ENCODE measurements at places on chromosomes 13 and 19.

DNA sequence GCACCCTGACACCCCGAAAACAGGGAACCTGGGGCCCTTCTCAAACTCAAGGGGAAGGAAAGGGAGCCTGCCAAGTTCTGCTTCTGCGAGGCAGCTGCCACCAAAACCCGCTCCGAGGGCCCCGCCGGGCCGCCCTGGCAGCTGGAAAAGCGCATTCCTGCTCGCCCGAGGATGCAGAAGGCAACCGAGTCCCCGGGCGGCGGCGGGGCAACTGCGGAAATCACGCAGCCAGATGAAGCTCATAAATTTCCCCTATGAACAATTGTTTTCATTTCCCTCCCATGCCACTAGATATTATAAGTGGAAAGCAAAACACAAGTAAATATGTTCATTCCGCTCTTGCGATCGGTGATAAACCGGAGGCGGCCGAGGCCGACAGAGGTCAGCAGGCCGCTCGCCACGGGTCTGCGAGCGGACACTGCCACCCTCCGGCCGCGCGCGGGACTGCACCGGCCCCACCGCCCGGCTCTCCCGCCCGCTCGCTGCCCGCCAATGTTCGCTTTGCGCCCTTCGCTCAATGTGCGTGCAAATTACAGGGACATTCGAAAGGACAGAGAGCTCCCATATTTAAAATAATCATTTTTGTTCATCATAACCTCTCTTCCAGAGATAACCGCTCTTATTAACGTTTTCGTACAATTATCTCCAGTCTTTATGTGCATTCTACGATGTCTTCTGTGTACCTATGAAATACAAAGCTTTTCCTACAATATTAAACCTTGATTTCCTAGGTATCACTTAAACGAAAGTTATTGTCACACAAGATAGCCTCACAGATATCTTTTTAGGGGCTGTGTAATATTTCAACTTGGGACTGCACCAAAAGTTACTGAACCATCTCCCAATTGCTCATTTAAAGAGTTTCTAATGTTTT lies 120.8 kb upstream of the ZNF507 start:
- DNase-seq, result peak; percentile 25

GRCh38 chr19:39474139-39474620 lies 6.5 kb upstream of the TIMM50 start:
- DNase-seq, result peak; percentile 27

GRCh38 chr13:44337581-44337980 lies 36.0 kb upstream of the SERP2 start:
- no peak for DNase-seq

- DNase-seq, result no peak
Observed at GRCh38 chr13:20716951-20717350, 13.5 kb downstream of the IL17D start.

- no peak for DNase-seq
Observed at GRCh38 chr13:40371531-40372125, 294.8 kb downstream of the FOXO1 start.

- DNase-seq, result no peak
Observed at GRCh38 chr13:35814605-35815011, 316.6 kb downstream of the DCLK1 start.

- no peak for DNase-seq
Observed at GRCh38 chr13:36788276-36788675, 30.7 kb upstream of the RFXAP start.

DNA sequence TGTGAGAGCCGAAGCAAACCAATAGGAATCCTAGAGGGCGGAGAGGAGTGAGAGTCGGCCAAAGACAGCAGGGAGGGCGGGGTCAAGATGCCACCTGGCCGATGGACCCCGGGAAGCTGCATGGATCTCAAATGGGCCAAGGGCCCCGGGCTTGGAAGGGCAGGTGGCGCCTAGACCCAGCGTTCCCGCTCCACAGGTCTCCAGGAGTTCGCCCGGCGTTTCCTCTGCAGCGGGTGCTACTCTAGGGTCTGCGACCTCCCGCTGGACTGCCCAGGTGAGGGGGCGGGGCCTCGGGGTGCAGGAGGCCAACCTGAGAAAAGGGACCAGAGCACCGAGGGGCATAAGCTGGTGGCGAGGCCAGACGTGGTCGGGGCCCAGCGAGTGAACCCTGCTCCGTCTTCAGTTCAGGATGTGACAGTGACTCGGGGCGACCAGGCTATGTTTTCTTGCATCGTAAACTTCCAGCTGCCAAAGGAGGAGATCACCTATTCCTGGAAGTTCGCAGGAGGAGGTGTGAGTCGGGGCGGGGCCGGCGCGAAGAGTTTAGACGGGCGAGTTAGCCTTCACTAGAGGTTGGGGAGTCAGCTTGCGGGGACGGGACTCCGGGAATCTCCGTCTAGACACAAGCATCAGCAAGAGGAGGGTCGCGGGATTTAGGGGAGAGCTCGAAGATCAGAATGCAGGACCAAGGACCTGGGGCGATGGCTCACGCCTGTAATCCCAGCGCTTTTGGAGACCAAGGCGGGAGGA lies 9.9 kb downstream of the SPACA6 start:
- no peak for DNase-seq

DNA sequence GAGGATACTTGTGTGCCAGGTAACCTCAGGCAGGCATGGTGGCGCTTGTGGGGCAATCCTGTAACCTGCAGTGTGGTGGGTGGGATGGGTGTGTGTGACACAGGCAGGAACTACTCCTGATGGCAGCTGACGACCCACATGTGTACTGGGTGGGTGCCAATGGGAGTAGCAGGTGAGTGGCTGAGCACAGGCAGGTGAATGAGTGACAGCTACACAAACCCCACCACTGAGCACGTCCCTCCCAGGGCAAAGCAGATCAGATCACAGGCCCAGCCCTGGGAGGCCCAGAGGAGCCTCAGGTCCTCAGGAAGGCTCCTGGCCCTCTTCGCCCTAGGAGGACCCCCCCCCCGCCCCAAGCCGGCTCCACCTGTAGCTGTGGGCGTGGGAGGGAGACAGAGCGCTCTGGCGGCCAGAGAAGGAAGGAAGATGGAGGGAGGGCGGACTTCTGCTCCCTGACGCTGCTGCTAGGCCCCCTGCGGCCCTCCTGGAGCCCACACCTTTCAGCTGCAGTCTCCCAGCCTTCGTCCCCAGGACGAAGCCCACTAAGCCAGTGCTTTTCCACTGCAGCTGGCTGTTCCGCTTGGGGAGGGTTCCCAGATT lies 1.3 kb upstream of the ZNF181 start:
- no peak for DNase-seq

DNA sequence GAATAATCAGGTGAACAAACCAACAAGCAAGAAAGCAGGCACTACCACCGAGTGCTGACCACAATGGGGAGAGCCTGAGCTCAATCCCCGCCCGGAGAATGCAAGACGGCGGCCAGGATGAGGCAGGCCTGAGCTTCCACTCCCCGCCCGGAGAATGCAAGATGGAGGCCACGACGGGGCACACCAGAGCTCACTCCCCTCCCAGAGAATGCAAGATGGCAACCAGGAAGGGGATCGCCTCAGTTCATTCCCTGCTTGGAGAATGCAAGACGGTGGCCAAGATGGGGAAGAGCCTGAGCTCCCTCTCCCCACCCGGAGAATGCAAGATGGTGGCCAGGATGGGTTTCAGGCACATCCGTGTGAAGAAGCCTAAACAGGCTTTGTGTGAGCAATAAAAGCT lies 24.7 kb upstream of the MIER2 start:
- DNase-seq, result no peak

GRCh38 chr13:70407486-70407885 lies 299.2 kb upstream of the KLHL1 start:
- DNase-seq, result no peak

DNA sequence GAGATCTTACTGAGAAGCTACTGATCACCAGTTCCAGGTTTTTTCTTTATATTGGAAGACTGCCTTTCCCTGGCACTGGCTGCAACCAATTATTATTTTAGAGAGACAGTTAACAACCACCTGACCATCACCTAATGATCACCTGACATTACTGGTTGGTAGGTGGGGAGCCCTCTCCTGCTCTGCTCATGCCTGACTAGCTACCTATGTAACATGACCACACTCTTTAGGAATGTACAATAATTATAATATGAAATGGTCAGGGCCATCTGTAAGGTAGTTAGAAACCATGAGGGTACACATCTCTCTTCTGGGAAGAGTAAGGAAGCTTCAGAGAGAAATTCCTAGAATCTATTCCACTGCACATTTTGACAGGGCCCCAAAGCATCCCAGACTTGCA lies 59.0 kb upstream of the SCEL start:
- DNase-seq, result no peak

- no peak for DNase-seq
Observed at GRCh38 chr13:31814536-31814935, 75.2 kb downstream of the RXFP2 start.

DNA sequence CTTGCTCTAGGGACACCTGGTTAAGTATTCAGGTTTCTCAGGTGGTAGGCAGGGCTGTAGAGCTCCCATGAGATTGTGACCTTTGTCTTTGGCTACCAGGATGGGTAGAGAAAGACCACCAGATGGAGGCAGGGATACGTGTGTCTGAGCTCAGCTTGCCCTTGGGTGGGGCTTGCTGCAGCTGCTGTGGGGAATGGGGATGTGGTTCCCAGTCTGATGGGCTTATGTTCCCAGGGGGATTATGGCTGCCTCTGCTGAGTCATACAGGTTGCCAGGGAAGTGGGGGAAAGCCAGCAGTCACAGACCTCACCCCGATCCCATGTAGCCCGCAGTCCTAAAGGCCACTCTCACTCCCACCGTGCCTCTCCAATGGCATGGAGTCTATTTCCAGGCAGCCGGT lies 659.9 kb upstream of the KLF12 start:
- no peak for DNase-seq

GRCh38 chr19:2529473-2529918 lies 53.6 kb downstream of the GADD45B start:
- DNase-seq, result no peak

GRCh38 chr13:87089391-87089790 lies 581.8 kb upstream of the SLITRK5 start:
- no peak for DNase-seq

DNA sequence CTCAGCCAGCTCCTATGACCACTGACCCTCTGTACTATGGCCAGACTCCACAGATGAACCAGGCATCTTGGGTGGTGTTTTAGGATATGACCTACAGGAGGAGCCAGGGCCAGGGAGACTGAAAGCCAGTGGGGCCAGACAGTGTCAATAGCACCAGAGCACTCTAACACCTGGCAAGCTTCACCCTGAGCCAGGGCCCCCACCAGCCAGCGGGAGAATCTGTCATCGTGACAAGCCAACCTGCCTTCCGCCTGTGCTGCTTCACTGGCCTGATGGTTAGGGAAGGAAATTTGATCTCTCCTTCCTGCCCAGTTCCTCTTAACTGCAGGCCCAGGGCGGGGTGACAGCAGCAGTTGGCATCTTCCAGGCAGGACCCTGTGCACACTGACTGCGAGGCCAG lies 222.4 kb downstream of the UQCRFS1 start:
- DNase-seq, result no peak

GRCh38 chr19:45250216-45250831 lies 747 bp upstream of the MARK4 start:
- DNase-seq, result no peak

DNA sequence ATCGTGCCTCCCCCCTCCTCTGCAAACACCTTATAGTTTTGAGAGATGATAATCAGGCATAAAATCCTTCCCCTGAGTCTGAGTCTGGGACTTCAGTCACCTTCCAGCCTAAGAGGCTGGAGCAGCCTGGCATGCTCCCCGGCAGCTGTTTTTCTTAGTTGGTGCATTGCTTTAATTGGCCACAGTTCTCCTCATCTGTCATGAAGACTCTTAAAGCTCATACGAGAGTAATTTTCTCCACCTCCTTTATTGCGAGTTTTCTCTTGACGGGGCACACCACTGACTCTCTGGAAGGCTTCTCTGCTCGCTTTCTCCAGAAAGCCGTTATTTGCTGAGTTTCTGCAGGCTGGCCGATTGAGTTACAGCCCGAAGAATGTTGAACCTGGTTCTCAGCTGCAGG lies 310.5 kb downstream of the ATP8A2 start:
- DNase-seq, result no peak

DNA sequence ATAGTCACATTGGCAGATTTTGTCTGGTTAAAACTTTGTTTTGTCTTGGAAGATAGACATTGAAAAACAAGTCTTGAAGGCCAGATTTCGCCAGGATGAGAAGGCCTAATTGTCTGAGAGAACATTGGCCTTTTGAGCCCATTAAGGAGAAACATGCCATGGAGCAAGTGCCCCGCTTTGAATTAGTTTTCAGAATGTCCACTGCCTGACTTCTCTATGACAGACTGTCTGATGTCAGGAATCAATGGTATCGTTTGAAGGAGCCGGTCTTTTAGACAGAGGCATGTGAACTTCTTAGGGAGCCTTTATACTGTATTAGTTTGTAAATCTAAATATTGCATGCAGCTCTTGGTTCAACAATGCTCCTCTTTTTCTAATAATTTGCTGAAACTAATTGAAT lies 155.9 kb downstream of the DLEU7 start:
- DNase-seq, result no peak

DNA sequence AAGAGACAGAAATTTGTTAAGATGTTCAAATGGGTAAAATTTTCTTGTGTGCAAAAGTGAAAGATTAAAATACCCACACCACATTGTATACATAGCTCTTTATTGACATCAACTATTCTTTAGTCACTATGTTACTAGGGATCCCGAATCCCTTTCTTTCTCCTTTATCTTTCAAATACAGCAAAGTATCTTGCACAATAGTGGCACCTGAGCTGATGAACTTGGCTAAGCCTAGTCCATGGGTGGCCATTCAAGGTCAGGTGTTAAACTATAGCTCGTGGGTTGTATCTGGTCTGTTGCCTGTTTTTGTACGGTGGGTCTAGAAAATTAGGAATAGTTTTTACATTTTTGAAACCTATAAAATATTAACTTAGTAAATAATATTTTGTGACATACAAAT lies 210.9 kb downstream of the SLITRK6 start:
- DNase-seq, result no peak

- no peak for DNase-seq
Observed at GRCh38 chr13:36515466-36515865, 83.2 kb downstream of the CCNA1 start.

DNA sequence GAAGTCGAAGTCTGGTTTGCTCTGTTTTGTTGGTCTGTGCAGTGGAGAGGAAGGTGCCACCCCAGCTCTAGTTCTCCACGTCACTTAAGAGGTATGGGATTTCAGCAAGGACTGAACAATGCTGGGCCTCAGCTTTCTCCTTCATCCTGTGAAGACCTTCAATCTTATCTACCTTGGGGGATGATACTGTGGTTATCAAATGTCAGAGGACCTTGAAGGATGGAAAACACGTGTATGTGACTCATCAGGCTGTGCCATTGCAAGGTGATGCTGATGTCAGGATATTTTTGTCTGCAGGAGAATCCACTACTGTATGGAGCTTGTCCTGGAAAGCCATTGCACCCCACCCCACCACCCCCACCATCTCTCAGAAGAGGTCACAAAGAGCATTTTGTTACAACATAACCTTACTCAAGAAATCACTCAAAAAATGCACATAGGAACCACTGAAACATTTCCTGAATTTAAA lies 81.4 kb upstream of the UQCRFS1 start:
- no peak for DNase-seq

GRCh38 chr13:84050536-84050935 lies 168.3 kb upstream of the SLITRK1 start:
- no peak for DNase-seq
